ENCODE measurements at places on chromosomes 7 and 10.
A peak's percentile ranks its signal among the peaks of the same experiment; 100 is the strongest.

GRCh38 chr10:4254101-4254994 lies 469.3 kb upstream of the KLF6 start:
- no peak for DNase-seq

GRCh38 chr7:151875942-151876898 lies 695 bp downstream of the PRKAG2 start:
- no peak for DNase-seq

- DNase-seq = no peak
Observed at GRCh38 chr10:59382831-59383295, 20.5 kb upstream of the FAM13C start.

DNA sequence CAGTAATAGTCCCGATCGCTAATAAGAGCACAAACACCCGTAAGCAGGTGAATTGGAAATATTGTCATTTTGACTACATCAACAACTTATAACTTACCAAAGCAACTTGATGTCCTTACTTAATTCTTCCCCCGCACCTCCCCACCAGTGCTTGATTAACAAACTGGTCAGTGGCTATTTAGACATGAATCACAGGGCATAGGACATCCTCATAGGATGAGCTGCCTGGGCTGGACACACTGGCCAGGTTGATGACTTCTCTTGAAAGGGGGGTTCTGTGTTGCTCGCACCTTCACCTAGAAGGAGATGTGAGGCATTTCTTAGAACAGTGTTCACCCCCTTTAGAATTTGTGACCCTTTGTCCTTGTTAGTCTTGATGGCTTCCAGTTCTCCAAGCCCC lies 163.2 kb downstream of the TCF7L2 start:
- no peak for DNase-seq

DNA sequence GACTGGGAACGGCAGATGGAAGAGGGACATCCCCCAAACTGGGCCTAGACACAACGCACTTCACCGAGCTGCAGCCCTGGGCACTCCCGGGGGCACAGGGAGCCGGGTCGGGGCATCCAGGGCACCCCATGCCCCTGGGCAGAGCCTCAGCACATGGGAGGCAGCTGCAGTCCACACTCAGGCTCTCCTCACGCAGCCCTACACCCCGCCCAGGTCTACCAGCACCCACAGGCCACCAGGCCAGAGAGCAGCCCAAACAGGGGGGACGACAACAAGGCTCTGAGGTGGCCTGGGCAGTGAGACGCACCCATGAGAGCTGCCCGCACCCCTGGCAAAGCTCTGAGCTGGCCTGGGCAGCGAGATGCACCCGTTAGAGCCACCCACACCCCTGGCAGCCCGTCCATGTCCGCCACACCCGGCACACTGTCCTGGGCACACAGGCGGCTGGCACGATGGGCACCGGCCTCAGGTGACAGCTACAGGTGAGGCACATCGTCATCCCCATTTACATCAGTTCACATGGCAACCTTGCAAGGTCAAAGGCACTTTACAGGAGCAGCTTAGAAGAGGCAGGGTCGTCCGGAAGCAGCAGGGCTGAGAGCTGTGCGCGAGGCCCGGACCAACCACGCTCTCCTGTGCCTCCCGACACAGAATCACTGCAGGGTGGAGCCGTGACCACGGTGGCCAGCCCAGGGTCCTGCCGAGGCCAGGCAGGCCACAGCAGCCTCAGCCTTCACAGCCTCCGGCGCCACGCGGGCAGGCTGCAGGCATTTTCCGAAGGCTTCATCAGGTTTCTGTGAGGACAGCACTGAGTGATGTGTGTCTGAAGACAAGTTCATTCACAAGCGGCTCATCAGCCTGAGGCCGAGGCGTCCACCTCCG lies 228.6 kb downstream of the MAD1L1 start:
- DNase-seq = peak; percentile 83

DNA sequence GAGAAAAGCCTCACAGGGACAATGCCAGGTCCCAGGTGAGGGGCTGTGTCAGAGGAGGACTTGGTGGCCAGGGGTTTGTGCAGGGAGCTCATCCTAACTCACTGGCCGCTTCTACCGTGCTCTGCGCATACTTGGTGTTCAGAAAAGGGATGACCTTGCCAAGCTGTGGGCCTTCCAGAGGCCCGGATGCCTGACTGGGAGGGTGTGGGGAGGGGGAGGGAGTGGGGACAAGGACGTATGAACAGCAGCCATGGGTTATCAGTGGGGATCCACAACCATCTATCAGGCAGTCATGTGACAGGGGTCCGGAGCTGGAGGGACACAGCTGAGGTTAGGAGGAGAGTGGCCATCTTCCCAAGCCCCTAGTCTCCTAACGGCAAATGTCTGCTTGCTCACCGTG lies 6.2 kb downstream of the SFXN4 start:
- peak; percentile 41 for DNase-seq

DNA sequence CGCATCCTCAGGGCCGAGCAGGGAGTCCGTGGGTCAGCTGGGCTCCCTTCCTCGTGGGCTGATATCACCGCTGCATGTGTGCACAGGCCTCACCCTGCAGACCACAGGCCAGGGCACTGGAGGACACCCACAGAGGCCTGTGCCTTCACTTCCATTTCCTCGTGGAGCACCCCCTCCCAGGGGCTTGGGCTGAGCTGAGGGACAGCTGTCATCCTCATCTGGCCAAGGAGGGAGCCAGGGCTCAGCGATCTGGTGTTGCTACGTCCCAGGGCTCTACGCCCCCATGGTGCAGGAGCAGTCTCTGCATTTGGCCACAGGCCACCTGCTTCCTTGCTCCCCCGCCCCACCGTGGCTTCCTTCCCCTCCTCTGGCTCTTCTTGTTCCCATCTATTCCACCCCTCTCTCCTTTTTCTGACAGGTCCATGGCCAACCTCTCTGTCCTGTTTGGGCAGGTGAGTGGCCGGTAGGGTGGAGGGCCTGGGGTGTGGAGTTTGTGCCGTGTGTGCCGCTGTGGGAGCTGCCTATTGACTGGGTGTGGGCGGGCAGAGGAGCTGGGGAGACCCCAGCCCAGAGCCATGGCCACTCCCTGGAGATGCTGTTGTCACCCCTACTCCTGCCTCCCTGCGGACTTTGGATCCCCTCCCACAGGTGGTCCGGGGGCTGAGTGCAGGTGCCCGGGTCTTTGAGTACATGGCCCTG lies 8.3 kb upstream of the ASIC3 start:
- DNase-seq = no peak

GRCh38 chr10:128463991-128464760 lies 338.0 kb upstream of the MKI67 start:
- peak; percentile 96 for DNase-seq

DNA sequence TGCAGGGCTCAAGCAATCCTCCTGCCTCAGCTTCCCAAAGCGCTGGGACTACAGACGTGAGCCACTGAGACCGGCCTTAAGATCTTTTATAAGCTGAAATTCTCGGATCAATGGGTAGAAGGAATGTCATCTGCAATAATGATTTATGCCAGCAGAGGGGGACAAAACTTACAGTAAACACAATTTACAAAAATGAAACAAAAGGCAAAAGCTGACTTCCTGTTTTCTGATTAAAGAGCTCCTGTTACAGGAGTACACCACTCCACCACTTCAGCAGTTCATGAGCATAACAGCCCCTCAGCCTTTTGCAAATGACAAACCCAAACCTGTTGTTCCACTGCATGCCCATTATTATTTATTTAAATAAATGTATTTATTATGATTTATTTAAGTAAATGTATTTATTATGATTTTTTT lies 88.5 kb upstream of the ATP6V0A4 start:
- DNase-seq = no peak

DNA sequence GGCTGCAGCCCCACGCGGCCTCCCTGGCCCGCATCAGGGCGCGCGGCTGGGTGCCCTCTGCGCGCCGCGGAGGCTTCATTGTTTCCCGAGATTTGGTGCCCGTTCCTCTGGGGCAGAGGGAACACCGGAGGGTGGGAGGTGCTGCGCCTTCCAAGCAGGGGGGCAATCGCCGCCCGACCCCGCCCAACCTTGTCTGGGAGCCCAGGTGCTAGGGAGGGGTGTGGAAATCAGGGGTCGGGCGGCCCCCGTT lies 1.0 kb upstream of the NRP1 start:
- no peak for DNase-seq

DNA sequence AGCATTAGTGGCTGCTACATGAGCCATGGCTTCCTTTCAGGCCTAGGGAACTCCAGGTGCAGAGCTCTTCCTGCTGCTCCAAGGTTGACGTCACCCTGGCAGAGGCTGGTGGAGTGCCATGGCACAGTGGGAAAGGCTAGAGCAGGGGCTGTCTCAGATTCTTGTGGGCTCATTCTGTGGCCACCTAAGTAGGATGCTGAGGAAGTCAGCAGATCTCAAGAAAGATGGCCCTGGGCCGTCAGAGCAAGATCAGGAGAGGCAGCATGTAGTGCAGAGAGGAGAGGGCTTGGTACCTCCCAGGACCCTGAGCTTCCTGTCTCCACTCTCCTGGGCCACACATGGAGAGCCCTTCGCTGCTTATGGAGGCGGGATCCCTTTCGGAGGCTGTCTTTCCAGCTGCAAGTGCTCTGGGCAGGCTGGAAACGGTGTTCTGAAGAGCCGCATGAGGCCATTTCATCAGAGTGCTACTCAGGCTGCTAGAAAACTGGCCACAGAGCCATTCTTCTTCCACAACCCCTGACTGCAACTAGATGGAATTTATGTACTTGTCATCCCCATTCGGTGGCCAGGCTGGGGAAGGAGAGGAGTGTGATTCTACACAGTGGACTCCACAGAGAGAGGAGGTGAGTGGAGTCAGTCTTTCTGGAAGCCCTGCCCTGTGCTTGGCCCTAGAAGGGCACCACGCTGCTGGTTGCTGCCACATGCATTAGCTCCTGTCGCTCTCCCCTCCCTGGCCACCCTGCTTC lies 304.2 kb downstream of the RPS24 start:
- peak; percentile 62 for DNase-seq

DNA sequence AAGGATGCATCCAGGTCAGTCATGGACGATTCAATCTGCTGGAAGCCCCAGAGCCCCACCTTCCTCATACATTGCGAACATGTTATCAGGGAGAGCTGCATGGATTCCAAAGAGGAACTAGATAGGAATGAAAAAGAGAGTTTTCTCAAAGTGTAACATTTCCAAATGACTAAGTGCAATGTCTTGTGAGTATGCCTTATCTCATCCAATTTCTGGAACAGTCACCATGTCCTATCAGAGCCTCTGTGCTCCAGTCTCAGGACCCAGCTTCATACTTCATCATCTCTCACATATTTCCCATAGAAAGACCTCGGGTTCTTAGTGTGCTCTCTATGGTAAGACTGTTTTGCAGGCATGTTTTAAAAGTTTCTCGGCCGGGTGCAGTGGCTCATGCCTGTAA lies 26.8 kb downstream of the ZC3HC1 start:
- DNase-seq = no peak

GRCh38 chr10:788796-789748 lies 99.6 kb upstream of the DIP2C start:
- DNase-seq = peak; percentile 86

GRCh38 chr10:84333864-84334451 lies 5.6 kb downstream of the CCSER2 start:
- no peak for DNase-seq
